ENCODE measurements at places on chromosomes 7 and 10.

- DNase-seq = no peak
These were observed 233.9 kb upstream of the CACNA2D1 start for GRCh38 chr7:82677493-82677892.

GRCh38 chr10:124346831-124347230 lies 71.9 kb downstream of the OAT start:
- no peak for DNase-seq

GRCh38 chr7:90181485-90181884 lies 27.2 kb downstream of the STEAP1 start:
- DNase-seq = no peak

DNA sequence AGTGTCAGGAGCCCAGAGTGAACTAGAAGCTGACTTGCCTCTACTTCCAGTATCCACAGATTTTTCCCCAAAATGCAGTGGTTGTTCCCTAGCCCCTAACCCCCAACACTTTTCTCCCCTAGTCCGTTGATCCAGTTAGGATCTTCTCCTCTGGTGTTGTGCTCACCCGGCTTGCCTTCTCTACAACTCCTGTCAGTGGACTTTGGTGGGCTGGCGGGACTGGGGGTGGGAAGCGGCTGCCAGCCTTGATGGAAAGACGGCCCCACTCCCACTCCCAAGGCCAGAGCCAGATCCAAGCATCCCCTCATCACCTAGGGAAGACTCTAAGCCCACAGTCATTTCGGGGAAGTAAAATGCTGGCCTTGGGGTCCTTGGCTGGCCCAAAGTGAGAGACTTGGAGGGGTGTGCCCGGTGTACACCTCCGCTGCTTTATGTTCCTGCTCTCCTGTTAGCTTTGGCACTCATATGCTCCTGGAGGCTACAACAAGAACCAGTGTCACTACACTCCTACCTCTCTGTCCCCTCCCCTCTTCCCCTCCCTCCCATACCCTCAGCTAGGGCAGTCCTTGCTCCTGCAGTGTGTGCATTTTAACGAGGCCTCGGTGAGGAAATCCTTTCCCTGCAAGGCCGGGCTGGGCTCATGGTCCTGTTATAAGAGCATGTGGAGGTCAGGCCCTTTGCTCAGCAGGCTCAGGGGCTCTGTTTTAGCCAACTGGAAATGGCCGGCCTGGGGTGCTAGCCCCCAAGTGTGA lies 930 bp upstream of the HOXA10 start:
- no peak for DNase-seq

DNA sequence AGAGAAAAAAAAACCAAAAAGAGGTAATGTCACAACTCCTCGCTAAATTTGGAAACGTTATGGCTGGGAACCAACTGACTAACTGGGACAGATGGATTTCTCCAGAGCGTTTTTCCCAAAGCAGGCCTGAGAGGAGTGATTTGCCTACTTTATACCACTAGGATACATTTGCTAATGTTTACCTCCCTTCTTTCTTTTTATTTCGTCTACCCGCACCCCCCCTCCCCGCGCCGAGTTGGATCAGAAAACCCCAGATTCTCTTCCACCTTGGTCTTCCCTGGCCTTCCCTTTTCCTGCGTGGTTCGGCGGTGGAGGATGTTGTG lies 7.2 kb downstream of the CPA2 start:
- DNase-seq = peak; percentile 42

GRCh38 chr7:151726652-151727578 lies 150.0 kb downstream of the PRKAG2 start:
- no peak for DNase-seq

- no peak for DNase-seq
These were observed 73.7 kb downstream of the MYL10 start for GRCh38 chr7:101555269-101555920.

DNA sequence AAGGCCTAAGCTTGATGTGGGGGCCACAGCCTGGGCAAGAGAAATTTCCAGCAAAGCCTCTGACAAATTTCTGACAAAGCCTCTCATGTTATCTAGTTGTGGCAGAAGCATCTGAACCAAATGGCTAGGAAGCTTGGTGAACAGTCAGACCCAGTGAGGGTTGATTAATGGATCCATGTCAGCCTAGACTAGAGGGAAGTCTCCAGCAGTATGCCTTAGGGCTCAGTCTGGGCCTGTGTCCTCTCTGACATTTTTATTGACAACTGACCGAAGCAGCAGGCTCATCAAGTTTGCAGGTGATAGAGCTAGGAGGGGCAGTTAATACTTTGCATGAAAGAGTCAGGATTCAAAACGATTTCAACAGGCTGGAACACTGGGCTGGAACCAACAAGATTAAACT lies 25.3 kb downstream of the HIF1AN start:
- DNase-seq = no peak

DNA sequence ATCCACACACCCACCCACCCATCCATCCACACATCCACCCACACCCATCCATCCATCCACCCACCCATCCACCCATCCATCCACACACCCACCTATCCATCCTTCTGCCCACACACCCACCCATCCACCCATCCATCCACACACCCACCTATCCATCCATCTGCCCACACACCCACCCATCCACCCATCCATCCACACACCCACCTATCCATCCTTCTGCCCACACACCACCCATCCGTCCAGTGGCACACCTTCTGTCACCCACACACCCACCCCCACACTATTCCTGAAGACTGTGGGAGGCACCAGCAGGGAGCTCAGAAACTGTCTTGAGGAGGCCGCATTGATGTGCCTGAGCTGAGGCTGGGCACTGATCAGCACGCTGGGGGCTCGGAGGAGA lies 9.1 kb downstream of the TECPR1 start:
- no peak for DNase-seq

GRCh38 chr7:116018731-116019130 lies 11.8 kb downstream of the TFEC start:
- DNase-seq = no peak

GRCh38 chr10:48447356-48448215 lies 141.1 kb downstream of the MAPK8 start:
- no peak for DNase-seq

GRCh38 chr10:43254881-43255633 lies 11.8 kb downstream of the RASGEF1A start:
- no peak for DNase-seq

Measured in NCI-H2107 (cell line).